ENCODE measurements at places on chromosomes 7 and 10. TPM values are rescaled to one million over a fixed set of nuclear protein-coding genes. Genes with fewer than 3 reads are reported as not detected.

Gene SCIN
- total RNA-seq = 9.7 TPM

- no peak for DNase-seq
Observed at GRCh38 chr10:17904564-17904963, 47.2 kb upstream of the SLC39A12 start.

Gene MEOX2
- total RNA-seq = not detected

GRCh38 chr10:77333610-77334340 lies 303.8 kb downstream of the KCNMA1 start:
- no peak for DNase-seq

Gene PITX3
- total RNA-seq = 0.56 TPM

DNA sequence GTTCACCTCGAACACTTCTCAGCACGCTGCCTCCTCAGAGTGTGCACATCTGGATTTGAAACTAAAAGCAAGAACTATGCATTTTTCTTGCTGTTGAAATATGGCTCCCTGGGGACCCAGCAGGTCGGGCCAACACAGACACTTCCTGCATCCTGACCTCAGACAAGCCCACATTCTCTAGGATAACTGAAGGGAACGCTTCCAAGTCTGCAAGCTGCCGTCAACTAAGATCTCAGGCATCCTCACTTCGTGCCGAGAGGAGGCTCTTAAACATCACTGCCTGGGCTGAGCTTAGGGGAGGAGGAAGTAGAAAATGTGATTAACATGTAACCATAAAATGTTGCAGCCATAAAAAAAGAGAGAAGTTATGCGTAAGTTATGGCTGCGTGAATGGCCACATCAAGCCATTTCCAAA lies 65.5 kb downstream of the PYROXD2 start:
- no peak for DNase-seq

DNA sequence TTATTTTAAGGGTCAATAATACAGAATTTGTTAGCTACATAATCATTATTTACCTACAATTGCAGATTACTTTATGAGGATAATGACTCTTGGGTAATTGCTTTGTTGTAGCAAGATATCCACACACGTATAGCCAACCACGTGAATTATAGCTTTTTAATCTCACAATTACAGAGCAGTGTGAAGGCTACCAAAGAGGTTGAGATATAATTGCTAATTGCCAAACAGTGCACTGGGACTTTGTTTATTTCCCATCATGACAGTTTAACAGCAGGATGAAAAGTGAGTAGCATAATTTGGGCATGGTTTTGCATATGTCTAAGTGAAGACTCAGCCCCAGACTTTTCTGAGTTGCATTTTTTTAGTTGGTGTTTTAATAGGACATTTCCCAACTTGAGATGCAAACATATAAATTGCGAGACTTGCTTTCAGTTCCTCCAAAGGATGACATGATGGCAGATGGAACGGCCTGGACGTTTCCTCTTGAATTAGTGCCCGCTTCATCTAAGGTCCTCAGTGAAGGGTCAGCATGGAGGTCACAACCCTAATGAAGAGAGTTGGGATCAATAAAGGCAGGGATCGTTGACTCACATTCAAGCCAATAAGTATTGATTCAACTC lies 180.7 kb upstream of the GPR26 start:
- DNase-seq = no peak

DNA sequence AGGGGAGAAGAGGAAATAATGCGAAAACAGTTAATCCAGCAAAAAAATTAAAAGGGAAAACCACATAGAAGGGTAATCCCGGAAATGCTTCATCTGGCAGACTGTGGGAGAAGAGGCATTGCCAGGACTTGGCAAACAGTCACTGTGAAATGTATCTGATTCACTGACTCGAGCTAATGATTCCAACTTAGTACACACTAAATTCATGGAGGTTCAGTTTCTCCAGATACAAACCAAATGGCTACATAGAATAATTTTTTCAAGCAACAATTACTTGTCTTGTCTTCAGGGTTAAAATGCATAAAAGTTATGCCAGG lies 36.4 kb downstream of the GDI2 start:
- no peak for DNase-seq
